ENCODE measurements at places on chromosomes 1 and 21.

DNA sequence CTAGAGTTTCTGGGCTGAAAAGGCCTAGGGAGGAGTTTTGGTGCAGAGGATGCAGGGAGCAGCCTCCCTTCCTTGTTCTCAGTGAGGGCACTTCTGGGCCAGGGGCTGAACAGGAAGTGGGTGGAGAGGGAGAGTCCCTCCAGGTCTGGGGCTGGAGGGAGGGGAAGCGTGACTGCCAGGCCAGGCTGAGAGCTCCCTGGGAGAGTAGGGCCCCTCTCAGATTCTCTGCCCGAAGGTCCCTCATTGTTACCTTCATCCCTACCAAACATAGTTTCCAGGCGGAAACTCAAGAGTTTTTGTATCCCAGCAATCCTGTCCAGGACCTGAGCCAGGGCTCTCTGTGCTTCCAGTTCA, 36.8 kb downstream of the CITED4 start:
- no peak for DNase-seq

GRCh38 chr1:98854137-98854536, 150.5 kb downstream of the PLPPR5 start:
- no peak for DNase-seq

GRCh38 chr1:108747898-108748297, 1.4 kb downstream of the STXBP3 start:
- peak; percentile 8 for DNase-seq

DNA sequence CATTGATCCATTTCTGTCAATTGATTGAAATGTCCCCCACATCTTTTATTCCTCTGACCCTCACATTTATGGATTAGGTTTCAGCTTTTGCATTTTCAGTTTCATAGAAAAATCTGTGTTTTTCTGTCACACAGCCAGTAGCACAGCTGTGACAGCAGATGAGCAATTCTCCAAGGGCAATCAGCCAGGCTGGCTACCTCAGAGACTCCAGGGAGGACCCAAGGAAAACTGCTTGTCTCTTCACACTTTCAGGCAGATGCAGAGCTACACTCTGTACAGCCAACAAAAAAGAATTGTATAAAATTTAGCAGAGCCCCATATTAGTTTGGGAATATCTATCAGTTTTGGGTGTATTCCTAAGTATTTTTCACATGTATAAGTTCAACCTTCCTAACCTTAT, 257.2 kb downstream of the LRRC7 start:
- DNase-seq = no peak

- no peak for DNase-seq
Measured at GRCh38 chr1:44472620-44473525, 67.8 kb downstream of the RNF220 start.

- no peak for DNase-seq
Measured at GRCh38 chr1:22535399-22535798, 27.9 kb upstream of the EPHA8 start.

- DNase-seq = peak; percentile 74
Measured at GRCh38 chr1:19080721-19081120, 124.2 kb upstream of the IFFO2 start.

DNA sequence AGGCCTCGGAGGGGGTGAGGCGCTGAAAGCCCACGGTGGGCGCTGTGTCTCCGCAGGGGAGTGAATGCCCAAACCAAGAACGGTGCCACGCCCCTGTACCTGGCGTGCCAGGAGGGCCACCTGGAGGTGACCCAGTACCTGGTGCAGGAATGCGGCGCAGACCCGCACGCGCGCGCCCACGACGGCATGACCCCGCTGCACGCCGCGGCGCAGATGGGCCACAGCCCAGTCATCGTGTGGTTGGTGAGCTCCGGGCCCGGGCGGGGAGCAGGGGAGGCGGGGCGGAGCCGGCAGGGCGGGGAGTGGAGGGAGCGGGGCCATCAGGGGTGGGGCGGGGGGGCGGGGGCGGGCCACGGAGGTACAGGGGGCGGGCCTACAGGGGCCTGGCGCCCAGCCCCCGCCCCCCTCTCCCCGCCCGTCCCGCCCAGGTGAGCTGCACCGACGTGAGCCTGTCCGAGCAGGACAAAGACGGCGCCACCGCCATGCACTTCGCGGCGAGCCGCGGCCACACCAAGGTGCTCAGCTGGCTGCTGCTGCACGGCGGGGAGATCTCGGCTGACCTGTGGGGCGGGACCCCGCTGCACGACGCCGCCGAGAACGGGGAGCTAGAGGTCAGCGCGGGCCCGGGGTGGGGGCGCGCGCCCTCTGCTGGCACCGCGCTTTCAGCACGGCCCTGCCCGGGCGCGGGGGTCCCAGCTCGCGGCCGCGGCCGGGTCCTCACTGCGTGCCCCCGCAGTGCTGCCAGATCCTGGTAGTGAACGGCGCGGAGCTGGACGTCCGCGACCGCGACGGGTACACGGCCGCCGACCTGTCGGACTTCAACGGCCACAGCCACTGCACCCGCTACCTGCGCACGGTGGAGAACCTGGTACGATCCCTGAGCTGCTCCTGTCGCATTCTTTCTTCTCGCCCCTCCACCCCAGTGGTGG, 15.9 kb downstream of the ESPN start:
- peak; percentile 64 for DNase-seq

DNA sequence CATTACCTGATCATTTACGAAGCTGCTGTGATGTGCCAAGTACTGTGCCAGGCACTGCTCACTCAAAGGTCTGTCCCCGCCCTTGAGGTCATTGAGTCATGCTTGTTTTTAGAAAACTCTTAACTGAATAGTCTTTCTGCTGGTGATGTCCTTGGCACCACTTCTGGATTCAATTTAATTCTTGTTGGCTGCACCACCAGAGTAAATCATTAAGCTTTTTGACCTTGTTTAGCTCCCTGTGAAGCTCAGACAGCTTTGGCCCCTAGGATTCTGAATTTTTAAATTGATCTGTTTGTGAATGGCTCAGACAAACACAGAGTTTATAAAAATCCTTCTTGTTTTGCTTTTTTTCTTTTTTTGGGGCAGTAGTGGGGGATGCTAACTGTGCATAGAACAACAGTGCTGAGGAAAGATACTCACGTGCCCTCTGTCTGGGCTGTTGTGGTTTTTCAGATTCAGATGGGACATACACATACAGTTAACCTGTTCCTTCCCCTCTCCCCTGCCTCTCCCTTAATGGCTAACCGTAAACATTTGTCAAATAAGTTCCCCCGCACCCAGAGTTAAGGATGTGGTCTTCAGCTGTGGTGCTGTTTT, 67.6 kb downstream of the MTR start:
- no peak for DNase-seq

- DNase-seq = peak; percentile 40
Measured at GRCh38 chr1:183416850-183417771, 1.1 kb downstream of the NMNAT2 start.

- DNase-seq = no peak
Measured at GRCh38 chr21:40719615-40720014, 127.3 kb downstream of the DSCAM start.

- DNase-seq = no peak
Measured at GRCh38 chr1:10593750-10594149, 119.0 kb downstream of the PEX14 start.

GRCh38 chr21:33451634-33452071, 28.1 kb downstream of the TMEM50B start:
- peak; percentile 32 for DNase-seq

GRCh38 chr1:206769304-206769731, 1.3 kb upstream of the IL19 start:
- no peak for DNase-seq

DNA sequence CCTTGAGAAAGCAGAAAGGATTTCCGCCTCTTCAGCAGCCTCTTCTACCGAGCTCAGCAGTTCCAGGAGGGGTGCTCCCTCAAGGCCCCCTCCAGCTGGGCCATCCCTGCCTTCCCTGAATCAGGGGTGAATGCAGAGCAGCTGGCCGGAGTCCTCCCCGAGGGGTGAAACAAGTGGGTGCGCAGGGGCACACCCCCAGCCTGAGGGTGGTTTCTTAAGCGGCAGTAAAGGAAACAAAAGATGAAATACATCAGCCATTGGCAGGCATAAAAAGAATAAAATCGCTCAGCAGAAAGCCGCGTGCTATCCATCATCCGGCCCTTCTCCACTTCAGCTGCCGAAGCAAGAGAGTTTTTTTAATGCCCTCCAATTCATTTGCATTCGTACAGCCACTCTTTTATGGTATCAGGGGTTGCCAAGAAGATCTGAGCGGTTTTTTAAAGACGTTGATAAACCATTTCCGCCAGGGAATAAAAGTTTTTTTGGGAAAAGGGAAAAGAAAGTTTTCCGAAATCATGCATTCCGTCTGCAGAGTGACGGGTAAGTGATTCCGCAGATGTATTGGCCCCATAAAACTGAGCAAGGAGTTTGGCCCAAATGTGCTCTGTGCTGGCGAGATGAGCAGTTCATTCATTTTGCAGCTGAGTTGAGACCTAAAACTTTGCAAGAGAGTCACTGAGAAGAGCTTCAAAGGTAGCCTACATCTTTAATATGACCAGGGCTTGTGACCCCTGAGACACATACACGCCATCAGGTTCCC, 73.7 kb upstream of the ZC3H12A start:
- no peak for DNase-seq

DNA sequence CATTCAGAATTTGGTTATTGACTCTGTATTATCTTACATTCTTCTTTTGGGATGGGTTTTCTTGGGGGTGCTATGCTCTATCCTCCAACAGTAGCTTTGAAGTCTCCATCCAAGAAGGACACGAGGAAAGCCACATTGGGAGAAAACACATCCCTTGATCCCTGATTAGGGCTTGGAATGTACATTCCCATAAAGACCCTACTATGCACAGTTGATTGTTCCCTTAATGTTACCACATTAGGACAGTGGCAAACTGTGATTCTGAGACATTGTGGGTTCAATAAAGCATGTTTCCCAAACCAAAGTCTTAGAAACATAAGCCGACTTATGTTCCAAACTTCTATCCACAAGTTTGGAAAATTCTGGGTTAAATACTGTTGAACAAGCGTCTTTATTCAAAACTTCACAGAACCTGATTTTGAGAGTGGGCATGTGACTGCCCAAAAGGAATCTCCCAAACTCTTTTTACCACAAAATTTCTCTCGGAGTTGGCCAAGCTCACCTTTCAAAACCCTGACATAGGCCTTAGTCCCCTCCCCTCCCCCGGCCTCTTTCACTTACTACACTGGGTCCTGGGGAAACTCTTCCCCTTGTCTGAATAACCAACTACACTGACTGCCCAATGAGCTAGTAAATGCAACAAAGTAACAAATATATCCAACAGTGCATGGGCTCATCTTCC, 177.0 kb upstream of the KAZN start:
- DNase-seq = no peak

- DNase-seq = no peak
Measured at GRCh38 chr1:10948463-10948775, 64.0 kb upstream of the TARDBP start.

DNA sequence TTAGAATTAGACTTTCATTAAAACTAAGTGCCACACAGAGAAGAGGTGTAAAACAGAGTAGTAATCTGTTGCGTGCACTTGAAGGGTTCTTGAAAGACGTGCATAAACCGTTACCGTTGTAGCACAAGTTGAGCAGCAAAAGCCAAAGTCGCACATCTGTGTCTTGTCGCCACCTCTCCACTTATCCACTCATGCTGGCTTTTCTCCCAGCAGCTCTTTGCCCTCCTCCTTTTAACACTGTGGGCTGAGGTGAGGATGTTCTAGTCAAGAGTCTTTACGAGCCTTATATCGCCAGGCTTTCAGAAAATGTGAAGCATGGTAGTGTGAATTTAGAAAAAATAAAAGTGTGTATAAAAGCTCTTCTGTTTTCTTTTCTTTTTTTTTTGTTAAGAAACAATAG, 48.0 kb downstream of the NR5A2 start:
- DNase-seq = no peak

GRCh38 chr1:186806477-186806876, 22.3 kb upstream of the PLA2G4A start:
- peak; percentile 55 for DNase-seq

- peak; percentile 98 for DNase-seq
Measured at GRCh38 chr1:224356685-224357625, at the start of gene CNIH4. CNIH4 (plus strand) TSS chr1:224356879; CDS start chr1:224356925, 46 bp downstream.

DNA sequence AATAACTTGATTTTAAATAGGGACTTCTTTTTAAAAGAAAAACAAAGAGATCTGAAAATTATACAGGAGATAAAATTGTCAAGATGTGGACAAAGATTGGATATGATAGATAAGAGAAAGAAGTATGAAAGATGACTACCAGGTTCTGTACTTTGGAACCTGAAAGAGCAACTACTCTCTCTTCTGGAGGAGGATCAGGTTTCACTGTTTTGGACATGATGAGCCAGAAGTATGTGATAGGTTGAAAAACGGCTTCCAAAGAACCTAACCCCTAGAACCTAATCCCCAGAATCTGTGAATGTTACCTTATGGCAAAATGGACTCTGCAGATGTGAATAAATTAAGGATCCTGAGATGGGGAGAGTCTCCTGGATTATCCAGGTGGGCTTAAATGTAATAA, 26.2 kb downstream of the RSBN1 start:
- DNase-seq = no peak

GRCh38 chr1:6502000-6502891, 10.8 kb upstream of the PLEKHG5 start:
- DNase-seq = no peak

DNA sequence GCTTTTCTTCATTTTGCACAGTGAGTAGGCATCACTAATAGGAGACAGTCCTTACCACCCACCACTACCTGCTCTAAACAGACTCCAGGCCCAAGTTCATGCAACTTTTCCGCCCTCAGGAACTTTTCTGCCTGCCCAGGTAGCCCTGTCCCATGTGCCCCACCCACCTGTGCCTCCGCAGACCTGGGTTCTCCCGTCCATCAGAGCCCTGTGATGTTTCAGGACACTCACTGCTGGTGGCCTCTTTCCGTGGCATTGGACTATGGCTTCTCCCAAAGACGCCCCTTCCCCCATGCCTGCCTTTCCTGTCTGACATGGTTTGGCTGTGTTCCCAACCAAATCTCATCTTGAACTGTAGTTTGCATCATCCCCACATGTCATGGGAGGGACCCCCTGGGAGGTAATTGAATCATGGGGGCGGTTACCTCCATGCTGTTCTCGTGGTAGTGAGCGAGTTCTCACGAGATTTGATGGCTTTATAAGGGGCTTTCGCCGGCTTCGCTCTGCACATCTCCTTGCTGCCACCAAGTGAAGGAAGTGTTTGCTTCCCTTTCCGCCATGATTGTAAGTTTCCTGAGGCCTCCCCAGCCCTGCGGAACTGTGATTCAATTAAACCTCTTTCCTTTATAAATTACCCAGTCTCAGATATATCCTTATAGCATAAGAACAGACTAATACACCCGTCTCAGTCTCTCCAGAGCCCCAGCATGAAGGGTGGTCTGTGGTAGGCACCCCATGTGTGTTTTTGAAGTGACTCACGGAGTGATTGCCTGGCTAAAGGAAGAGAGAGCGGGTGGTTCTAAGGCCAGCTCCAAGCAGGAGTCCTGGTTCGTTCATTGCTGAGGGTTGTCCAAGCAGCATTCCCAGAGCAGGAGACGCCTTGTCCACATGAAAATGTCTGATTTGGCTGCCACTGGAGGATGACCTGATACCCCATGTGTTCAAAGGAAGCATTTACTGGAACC, 86.0 kb upstream of the ZBTB40 start:
- no peak for DNase-seq

DNA sequence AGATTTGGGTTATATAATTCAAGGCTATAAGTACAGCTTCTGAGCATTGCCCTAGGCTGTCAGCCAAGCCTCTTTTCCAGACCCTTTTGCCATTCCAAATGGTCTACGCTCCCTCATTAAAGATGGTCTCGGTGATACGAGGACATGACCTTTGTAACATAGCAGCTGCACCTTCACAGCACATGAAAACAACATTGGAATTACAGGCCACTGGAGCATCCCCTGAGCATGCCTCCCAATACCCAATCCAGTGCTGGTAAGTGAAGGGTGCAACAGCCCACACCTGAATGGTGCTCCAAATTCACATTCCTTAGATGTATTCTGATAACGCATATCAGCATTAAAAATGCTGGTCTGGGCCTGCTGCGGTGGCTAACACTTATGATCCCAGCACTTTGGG, 20.1 kb upstream of the PTPRF start:
- no peak for DNase-seq
